ENCODE measurements at places on chromosomes 13 and 19. TPM values are rescaled to one million over a fixed set of nuclear protein-coding genes. Genes with fewer than 3 reads are reported as not detected.

PNMA8C gene
- not detected for total RNA-seq

KLK14 gene
- not detected for total RNA-seq

ANGPTL4 gene
- total RNA-seq, result 5.3 TPM

ZNF729 gene
- total RNA-seq, result 10.6 TPM

CATSPERD gene
- not detected for total RNA-seq

BRME1 gene
- 1.4 TPM for total RNA-seq

KLK5 gene
- not detected for total RNA-seq

CBY2 gene
- total RNA-seq, result 2.2 TPM

KLF16 gene
- total RNA-seq, result 0.96 TPM
